ENCODE measurements at places on chromosomes 2 and 18.

GRCh38 chr2:238285653-238286082 is 2.7 kb downstream of the PER2 start:
- DNase-seq: no peak

GRCh38 chr2:129695496-129695895 is 284.0 kb upstream of the RAB6C start:
- DNase-seq: no peak

DNA sequence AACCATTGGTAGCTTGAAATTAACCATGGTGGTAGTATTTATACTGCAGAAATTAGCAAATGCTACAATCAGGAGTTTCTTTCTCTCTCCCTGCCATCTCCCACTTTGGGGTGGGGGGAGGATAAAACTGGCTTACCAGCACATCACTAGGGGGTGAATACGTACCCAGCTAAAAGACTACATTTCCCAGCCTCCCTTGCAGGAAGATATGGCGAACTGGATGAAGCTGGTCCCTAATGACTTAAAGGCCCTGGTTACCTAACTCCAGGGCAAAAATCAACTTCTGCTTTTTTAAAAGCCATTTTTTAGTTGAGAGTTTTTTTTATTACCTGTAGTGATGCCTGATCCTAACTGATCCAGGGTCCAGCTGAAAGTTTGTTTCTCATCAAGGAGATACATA is 70.3 kb upstream of the RAB12 start:
- DNase-seq: no peak

DNA sequence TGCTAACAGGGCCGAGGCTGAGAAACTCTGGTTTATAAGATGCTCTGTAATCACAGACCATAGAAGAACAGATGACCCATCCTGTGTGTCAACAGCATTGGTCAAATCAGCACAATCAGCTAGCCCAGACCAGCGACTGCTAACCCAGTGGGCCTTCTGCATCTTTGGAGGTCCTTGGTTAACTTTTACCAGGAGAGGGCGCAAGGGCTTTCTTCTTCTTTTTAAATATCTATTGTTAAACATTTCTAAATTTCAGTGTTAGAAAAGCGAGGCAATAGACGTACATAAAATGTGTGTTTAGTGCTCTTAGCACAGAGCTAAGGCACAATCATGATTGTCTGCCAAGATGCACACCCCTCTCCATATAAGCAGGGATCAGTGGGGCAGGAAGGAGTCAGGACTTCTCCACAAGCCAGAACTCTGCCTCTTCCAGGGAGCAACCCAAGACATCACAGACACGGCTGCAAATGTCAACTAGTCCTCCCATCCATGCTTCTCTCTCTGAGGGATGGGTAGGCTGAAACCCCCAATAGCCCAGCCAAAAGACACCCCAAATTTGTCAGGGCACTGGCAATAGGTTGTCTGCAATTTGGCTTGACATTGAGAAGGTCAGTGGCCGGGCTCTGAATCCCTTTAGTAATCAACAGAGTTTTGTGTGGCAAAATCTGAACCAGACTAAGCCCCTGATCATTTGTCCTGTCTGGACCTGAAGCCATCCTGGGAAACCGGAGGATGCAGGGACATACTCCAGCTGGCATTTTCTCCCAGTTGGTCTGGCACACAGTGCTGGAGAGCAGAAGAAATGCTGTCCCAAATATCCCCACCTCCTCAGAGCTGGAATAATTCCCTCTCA is 188.2 kb downstream of the BCL2 start:
- DNase-seq: peak; percentile 27

DNA sequence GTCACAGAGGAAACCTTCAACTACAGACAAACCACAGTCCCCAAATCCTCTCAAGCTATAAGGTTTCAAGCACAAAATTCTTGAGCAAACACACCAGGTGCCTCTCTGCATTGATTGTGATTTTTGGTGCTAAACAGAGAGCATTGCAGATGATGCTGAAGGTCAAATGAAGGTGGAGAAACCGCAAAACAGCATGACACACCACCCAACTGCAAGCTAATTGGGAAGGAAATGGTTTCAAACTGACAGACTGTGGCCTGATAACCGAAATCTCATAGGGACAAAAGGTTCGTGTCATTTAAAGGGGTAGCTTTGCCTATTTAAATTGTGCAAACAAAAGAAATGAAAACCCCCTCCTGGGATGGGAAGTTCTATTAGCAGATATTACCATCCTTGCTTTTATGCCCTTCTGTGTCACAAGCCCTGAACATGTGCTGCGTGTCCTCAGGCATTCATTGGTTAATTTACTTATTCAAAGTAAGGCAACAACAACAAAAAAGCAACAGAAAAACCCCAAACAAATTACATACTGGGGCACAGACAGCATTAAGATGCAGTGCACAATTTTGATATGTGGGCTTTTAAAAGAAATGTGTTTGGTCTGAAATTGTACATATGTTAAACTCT is 154.9 kb downstream of the AQP4 start:
- DNase-seq: no peak

- no peak for DNase-seq
Measured at GRCh38 chr2:233801357-233802131, 23.4 kb downstream of the MROH2A start.

DNA sequence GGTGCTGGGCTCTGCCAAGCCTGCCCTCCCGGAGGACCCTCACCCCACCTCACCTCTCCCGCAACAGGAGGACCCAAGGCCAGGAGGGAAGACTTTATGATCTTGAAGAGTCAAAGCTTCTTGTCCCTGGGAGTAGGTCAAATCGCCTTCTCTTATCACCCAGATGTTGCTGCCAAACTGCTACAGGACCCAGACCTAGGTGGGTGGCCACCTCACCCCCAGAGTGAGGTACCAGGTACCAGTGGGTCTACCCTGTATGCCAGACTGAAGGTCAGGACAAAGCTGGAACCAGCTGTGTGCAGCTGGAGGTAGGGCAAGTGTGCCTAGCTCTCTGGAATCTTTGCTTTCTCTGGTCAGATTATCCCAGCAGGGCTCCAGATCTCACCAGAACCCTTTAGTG is 197.2 kb downstream of the ZFP36L2 start:
- DNase-seq: no peak

- no peak for DNase-seq
Measured at GRCh38 chr2:144459286-144459685, 60.6 kb downstream of the ZEB2 start.

- no peak for DNase-seq
Measured at GRCh38 chr2:37637190-37637860, 34.1 kb downstream of the CDC42EP3 start.

DNA sequence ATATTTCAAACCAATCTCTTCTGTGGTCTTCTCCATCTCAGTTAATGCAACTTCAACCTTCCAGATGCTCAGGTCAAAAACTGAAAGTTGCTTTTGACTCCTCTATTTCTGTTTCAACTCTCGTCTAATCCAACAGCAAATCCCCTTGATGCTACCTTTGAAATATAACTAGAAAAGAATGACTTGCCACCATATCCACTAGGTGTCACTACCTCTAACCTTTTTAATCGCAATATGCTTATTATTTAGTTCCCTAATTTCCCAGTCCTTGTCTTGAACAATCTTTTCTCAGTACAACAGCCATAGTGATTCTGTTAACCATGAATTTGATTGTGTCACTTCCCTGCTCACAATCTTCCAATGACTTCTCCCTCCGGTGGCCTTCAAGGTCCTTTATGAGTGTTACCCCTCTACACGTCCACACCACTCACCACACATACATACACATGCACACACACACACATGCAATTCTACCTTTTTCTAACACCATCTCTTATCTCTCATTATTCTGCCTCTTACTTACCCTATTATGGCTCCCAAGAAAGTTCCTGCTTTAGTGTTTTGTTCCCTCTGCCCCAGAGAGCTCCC is 245.5 kb upstream of the KCNJ3 start:
- DNase-seq: no peak

Measured in activated CD8-positive, alpha-beta memory T cell treated with anti-CD3 and anti-CD28 coated beads for 1 hour (primary cell).